Urothelium cell line (cell line): ENCODE measurements at places on chromosomes 1 and 21.

GRCh38 chr1:192573499-192573898 is 2.1 kb upstream of the RGS1 start:
- DNase-seq = no peak

GRCh38 chr1:20712215-20712577 is 5.6 kb downstream of the KIF17 start:
- no peak for DNase-seq

DNA sequence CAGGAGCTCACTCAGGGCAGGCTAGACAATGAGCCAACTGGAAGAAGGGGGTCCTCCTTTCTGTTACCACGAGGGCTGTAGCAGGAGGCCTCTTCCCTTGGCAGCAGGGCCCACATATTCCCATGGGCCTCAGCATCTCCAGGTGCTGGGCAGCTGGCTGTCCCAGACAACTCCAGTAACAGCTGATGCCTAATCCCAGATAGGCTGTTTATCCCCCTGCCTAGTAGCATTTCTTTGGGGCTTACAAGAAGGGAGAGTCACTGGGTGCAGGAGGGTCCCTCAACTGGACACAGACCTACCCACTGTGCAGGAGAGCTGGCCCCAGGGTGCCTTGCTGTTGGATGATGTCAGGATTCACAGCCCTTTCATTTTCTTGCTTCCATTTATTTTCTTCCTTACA is 278.2 kb downstream of the DSCAM start:
- no peak for DNase-seq

- no peak for DNase-seq
Observed at GRCh38 chr1:67771152-67771551, 62.1 kb downstream of the GNG12 start.

- no peak for DNase-seq
Observed at GRCh38 chr1:32618673-32619221, 31.6 kb downstream of the ZBTB8OS start.

GRCh38 chr1:199269241-199269640 is 630.4 kb downstream of the PTPRC start:
- no peak for DNase-seq

DNA sequence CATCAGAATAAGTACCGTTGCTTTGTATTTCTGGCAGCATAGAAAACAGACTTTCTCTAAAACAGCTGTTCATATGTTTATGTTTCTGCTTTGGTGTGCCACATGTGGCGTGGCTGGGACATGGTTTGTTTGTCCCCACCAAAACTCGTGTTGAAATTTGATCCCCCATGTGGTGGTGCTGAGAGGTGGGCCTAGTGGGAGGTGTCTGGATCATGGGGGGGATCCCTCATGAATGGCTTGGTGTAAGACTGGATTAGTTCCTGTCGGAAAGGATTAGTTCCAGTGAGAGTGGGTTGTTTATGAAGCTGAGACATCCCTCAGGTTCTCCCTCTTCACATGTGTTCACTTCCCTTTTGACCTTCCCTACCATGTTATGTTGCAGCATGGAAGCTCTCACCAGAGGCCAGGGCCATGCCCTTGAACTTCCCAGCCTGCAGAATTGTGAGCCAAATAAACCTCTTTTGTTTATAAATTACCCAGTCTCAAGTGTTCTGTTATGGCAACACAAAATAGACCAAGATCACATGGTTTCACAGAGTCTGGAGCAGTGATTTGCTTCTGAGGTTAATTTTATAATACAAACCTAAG is 17.9 kb upstream of the H3-3A start:
- no peak for DNase-seq

- no peak for DNase-seq
Observed at GRCh38 chr1:8226747-8227146, 91.2 kb upstream of the SLC45A1 start.

DNA sequence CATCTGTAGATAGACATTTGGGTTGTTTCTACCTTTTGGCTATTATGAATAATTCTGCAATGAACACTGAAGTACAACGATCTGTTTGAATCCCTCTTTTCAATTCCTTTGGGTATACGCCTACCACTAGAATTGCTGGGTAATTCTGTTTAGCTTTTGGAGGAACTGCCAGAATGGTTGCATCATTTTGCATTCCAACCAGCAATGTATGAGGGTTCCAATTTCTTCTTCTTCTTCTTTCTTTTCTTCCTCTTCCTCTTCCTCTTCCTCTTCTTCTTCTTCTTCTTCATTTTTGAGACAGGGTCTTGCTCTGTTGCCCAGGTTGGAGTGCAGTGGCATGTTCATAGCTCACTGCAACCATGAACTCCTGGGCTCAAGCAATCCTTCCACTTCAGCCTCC is 13.8 kb upstream of the THEM5 start:
- DNase-seq = no peak

- DNase-seq = no peak
Observed at GRCh38 chr1:82920418-82921248, 1078.3 kb downstream of the TTLL7 start.

- DNase-seq = peak; percentile 23
Observed at GRCh38 chr21:34510148-34511142, 1.6 kb downstream of the KCNE1 start.

- DNase-seq = no peak
Observed at GRCh38 chr1:5634893-5635292, 357.3 kb downstream of the NPHP4 start.

DNA sequence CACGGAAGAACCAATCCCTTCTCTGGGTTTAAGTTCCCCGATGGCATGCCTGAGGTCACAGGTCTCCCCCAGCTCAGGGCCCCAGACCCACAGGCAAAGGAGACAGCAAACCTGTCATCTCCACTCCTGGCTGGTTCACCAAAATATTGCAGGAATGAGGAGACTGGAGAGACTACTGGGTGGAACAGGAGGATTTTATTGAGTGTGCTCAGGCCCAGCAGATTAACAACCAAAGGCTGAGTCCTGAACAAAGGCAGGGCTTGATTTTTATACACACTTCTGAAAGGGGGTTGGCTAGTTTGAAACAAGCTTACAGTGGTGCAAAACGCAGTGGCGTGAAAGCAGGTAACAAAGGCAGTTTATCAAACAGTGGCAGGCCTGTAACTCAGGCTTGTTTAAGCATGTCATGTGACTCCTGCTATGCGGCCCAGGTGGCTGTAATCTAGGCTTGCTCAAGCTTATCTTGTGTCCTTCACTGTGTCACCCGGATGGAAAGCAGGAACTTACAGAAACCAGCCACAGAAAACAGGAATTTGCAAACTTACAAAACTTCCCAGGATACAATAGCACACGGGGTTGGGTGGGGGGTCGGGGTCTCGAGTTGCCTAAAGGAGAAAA is 27.4 kb upstream of the KCNJ15 start:
- DNase-seq = no peak

DNA sequence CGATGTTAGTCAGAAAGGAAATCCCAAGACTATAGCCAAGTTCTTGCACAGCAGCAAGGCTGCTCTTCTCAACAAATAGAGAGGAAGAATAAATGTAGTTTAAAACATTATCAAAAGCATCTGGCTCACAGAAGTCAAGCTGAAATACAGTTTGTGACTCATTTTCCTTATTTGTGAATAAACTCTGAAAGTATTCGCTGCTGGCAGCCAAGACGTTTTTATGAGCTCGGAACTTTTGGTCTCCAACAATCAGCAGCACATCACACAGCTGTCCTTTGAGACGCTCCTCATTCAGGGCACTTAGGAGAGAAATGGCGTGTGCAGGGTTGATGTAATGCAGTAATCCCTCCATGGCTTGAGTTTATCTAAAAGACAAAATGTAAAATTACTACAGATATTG is 16.4 kb downstream of the ZBTB21 start:
- no peak for DNase-seq

DNA sequence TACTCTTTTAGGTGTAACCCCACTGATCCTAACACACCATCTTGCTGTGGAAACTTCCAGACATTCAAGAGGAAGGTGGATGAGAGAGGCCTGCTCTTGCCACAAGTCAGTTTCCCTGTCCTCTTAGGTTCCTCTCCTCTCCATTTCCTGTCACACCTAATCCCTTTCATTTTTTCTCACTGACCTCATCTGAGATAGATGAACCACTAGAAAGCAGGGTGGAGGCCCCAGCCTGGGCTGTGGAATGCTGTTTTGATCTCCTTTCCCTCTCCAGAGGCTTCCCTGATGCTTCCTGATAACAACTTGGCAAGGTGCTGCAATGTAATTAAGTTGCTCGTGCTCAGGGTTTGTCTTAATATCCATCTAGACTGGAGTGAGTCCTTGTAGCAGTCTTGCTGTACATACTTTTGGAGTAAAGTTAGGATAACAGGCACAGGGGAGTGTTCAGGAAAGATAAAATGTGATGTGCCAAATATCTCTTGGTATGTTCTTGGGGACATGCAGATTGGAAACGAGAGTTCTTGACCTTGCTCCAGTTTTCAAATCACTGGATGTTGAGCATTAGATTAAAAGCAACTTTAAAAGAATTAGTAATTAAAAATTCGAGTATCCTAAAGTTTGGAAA is 11.2 kb downstream of the LRRC42 start:
- DNase-seq = peak; percentile 67

DNA sequence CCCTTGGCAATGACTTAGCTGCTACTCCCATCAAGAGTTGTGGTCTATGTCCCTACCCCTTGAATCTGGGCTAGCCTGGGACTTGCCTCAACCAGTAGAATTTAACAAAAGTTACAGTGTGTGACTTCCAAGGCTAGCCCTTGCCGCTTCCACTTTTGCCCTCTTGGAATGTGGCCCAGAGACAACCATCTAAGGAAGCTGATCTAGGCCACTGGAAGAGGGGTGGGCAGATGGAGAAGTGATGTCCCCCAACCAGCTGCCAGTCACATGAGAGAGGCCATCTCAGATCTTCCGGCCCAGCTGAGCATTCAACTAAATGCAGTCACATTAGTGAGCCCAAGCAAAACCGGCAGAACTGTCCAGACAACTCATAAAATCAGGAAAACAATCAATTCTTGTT is 115.1 kb downstream of the TOMM20 start:
- no peak for DNase-seq

- DNase-seq = no peak
Observed at GRCh38 chr1:11414926-11415538, 63.9 kb upstream of the DISP3 start.

DNA sequence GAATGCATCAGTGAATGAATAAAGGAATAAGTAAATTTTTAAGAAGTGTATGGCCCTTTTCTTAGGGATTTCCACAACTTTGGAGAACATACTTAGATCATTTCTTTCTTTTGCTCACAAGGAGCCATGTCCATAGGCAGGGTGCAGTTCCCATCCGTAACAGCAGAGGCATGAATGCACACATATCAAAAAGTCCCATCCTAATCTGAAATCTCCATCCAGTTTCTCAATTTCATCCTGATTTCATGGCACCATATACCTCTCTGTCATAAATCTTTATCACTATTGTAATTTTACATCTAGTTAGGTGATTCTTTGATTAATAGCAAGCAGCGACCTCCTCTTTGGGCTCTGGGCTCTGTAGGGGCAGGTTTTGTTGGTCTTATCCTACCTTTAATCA is 359.2 kb downstream of the RRAGC start:
- no peak for DNase-seq

DNA sequence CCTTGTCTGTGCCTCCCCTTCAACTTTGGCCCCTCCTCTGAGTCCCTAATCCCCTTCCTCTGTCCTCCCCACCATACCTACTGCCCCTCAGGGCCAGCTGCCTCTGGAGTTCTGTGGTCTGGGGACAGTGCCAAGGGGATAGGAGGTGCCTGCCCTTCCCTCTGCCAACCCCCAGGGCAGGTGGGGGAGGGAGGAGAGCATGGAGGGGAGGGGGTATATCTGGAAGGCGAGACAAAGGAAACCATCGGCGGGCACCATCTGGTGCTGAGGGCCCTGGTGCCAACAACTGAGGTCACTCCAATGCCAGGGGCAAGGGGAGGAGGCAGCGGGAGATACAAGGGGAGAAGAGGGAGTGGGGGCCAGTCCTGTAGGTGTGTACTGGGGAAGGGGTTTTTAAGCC is 9.6 kb downstream of the RAB25 start:
- no peak for DNase-seq

- no peak for DNase-seq
Observed at GRCh38 chr21:45862543-45863207, 118.9 kb upstream of the COL6A1 start.

DNA sequence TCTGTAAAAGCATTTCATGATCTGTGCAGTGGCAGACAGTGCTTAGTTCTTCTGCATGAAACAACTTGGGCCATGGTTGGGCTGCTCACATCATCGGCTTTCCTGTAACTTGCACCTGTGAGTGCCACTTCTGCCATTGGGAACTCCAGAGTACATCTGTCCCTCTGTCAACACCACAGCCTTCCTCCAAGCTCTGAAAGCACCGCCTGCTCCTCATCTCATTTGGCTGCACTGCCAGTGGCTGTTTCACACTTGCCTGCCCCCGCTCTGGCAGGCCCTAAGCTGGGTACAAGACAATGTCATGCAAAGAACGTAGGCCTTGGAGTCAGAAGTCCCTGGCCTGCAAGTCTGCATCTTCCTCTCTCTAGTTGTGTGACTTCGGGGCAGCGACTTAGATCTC is 46.4 kb downstream of the DDX20 start:
- DNase-seq = no peak

DNA sequence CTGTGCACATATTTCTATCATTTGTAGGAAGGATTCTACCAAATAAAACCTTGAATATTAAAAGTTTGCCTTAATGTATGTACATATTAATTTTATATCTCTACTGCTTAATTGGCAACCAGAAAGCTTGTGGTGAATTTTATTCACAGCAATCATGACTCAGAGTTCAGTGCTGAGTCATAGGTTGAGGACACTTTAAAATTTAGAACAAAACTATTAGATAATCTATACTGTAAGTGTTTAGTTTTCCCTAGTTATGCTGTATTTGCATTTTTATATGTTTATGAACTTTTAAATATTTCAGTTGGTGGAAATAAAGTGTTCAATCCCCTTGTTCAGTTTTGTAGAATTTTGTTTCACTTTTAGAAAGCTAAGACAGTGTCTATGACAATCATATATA is 841.5 kb downstream of the KCNT2 start:
- no peak for DNase-seq

DNA sequence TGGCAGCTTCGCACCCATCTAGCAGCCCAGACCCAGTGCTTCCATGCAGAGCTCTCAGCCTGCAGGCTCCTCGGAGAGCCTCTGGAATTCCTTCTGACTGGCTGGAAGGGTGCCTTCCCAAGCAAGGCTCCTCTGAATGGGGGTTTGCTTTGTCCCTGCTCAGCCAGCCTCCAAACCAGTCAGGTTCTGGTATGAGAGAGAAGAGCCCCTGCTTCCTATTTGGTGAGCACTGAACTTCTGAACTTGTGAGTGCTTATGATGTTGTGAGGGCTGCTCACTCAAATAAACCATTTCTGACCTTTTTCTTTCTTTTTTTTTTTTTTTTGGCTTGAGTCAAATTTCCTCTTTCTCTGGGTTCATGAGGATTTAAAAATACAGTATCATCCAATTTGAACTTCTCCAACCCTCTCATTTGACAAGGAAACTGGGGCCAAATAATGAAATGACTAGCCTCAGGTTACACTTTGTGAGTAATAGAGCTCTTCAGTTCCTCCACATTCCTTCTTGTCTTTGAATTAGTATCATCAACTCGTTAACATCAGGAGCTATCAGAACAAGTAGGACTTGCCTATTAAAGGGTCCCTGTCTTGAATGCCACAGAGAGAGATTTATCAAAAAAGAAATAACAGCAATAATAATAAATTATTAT is 39.6 kb downstream of the GFI1 start:
- DNase-seq = no peak

- DNase-seq = no peak
Observed at GRCh38 chr1:211613951-211614350, 35.0 kb upstream of the SLC30A1 start.
